ENCODE measurements at places on chromosomes 12 and 14. TPM values are rescaled to one million over a fixed set of nuclear protein-coding genes. Genes with fewer than 3 reads are reported as not detected.
A peak's percentile ranks its signal among the peaks of the same experiment; 100 is the strongest.

GRCh38 chr12:47819138-47819895 is 386 bp downstream of the HDAC7 start:
- DNase-seq, result peak; percentile 83

DNA sequence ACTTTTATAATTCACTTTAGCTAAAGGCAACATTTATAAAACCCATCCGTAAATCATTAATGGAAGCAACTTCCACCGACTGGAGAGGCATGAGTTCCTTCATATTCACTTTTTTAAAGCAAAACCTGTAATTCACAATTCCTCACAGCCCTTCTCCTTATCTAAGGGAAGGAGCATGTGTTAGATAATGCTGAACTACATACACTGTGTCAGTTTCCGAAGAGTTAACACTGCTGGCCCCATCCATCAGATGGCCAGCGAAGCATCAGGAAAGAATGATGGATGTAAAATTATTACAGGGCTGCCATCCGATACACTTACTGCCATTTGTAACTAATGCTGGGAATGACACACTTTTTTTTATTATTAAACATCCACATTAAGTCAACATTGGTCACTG is 392.8 kb downstream of the SOX5 start:
- no peak for DNase-seq

GRCh38 chr14:91331721-91332120 is 85.9 kb downstream of the CCDC88C start:
- DNase-seq, result no peak

DNA sequence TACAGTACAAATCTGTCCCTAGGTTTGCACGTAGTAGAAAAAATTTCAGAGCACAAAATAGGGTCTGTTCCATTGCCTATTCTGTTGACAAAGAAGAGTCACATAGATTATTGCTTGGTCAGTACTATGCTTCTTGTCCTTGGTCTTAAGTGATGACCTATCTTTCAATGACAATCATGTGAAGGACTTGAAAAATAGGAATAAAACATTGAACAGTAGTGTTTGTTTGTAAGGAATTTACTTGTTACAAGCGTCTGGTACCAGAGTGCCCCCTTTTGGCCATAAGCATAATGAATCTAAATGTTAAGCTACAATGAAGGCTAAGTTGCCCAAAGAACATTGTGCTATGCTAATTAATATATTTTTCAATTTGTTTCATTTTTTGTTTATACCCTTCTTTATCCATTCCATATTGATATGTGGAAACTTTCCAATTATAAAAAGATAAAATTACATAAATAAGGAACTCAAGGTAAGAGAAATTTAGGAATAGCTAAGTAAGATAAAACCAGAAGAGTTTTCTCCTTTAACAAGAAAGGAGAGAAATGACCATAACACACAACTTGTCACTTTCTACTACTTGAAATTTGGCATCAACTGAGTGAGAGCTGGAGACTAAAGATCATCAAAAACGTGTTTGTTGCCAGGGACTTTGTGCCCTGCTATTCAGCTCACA is 204.7 kb downstream of the EPS8 start:
- no peak for DNase-seq

GRCh38 chr14:64082837-64083236 is 211.3 kb downstream of the ESR2 start:
- no peak for DNase-seq

DNA sequence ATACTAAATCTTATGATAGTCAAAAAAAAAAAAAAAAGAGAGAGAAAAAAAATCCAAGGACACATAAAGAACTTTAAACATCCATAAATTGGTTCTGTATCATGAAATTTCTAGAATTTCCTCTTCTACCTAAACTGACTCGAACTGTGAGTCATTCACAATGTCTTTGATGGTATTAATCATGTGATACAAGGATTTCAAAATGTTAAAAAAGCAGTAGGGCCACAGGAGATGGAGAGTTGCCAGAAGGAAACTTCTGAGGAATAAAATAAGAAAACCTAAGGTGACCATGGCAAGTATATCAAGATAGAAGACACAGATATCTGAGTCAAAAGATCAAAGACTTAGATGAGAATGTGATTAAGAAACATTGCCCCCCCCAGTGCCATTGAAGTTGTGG is 1320.9 kb upstream of the FLRT2 start:
- DNase-seq, result no peak

GRCh38 chr12:3342051-3342450 is 149.0 kb upstream of the PRMT8 start:
- DNase-seq, result no peak

DNA sequence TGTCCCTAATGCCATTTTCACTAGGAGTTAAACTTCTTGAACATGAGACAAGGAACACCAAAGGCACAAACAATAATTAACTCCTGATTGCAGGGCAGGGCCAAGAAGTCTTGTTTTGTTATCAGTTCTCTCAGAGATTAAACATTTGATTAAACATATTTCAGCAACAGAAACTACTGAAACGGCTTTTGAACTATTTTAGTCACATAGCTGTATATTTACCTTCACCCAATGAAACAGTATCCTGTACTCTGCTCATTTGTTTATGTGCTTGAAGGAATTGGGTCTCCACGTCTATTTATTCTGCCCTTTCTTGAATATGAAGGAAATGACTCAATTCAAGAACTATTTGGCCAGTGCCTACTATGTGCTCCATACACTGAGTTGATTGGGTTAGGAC is 51.3 kb upstream of the PTCSC3 start:
- no peak for DNase-seq

- peak; percentile 95 for DNase-seq
Measured at GRCh38 chr12:124625867-124626675, 58.7 kb upstream of the NCOR2 start.

GRCh38 chr14:52175982-52176502 is 91.5 kb upstream of the PTGDR start:
- no peak for DNase-seq

DNA sequence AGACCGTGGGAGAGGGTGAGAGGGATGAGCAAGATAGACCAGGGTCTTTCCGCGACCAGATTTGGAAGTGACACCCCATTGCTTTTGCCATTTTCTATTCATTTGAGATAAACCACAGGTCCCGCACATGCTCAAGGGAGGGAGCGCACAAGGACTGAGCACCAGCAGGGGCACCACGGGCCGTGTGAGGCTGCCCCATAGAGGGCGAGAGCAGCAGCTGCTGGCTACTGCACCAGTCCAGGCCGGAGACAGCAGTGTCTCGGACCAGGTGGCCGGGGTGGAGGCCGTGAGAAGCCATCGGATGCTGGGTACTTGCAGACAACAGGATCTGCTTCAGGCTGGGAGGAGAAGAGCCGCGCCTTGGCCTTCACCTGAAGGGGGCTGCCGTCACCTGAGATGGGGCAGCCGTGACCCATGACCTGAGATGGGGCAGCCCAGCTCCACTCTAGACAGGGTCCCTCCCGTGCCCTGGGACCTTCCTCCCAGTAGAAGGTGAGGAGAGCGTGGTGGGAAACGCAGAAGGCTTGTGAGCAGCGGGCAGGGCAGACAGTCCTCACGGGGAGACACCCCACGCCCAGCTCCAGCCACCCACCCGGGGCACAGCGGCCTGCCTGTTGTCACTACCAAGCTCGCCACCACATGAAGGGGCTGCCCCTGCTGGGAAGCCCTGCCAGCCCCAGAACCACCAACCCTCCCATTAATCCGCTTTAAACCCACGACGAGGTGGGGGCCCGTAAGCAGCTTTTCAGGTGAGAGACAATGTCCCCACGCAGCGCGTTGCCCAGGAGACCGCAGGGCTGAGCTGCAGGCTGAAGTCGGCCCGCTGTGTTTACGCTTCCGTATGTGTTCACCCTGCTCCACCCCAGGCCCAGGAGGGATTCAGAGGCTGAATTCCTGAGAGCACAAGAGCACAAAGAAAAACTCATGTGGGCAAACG is 61.7 kb upstream of the FBRSL1 start:
- DNase-seq, result no peak

DNA sequence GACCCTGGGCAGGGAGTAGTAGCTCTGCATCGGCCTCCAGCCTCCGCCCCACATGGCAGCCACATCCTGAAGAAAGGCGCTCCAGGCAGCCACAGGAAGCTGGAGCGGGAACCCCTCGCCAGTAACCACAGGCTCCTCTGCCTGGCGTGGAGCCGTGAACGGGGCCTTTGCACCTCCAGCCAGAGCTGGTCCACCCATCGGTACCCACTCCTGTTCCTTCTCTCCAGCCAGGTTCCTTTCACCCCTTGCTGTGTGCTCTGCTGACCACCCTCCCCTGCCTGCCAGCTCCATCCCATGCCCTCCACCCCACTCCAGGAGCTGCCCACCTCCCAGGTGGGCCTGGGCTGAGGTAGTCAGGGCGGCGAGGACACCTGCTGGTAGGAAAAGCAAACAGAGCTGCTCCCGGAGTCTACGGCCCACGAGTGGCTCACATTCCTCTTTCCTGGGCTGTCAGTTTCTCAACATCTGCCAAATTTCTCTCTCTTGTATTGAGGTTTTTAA is 2.7 kb downstream of the TGFB3 start:
- peak; percentile 50 for DNase-seq

GRCh38 chr12:6827437-6827911 is 733 bp upstream of the P3H3 start:
- peak; percentile 95 for DNase-seq

GRCh38 chr12:116636608-116637519 is 77.7 kb downstream of the MAP1LC3B2 start:
- DNase-seq, result no peak

- DNase-seq, result no peak
Measured at GRCh38 chr14:52000019-52000582, 10.8 kb downstream of the RTRAF start.

- DNase-seq, result no peak
Measured at GRCh38 chr12:50017641-50018040, 7.7 kb downstream of the RACGAP1 start.

GRCh38 chr14:100822013-100822412 is 3.9 kb upstream of the MEG3 start:
- no peak for DNase-seq

DNA sequence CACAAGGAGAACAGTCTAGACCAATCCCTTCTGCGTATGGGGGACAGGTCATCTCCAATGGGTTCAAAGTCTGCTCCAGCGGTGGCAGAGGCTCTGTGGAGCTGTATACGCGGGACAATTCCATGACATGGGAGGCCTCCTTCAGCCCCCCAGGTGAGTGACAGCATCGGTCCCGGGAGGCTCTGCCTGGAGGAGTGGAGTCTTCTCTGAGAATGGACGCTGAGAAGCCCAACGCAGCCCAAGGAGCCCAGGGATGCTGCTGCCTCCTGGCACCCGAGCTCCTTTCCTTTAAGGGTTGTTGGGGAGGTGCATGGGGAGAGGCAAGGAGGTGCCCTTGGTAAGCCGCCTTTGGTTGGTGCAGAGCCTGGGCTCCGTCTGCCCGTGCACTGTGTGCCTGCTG is 28.2 kb downstream of the ADGRD1 start:
- peak; percentile 27 for DNase-seq

DNA sequence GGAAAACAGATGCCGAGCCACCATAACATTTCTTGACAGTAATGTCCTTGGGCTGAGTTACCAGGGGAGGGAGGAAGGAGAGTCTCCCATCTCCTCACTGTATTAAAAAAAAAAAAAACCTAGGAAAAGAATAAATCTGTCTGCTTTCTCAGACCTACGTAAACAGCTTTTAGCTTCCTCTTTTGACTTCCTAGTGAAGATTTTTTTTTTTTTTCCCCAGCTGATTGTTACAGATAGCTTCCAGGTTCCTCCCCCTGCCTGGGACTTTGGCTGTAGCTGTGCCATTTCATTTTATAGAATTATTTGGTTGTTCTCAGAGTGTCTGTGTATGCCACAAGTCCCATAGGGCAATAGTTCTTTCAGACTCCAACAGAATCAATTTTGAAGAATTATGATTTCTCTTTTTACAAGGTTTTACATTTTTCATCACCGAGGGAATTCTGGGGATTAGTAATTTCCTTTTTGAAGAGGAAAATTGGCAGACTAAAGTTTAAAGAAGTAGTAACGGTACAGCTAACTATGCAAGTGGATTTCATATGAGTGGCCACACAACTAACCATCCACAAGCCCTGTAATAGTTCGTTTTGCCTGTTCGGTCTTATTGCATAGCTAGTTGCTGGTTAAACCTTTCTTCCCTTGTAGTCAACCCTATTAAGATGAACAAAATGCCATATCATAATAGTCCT is 23.1 kb upstream of the GNS start:
- DNase-seq, result no peak

DNA sequence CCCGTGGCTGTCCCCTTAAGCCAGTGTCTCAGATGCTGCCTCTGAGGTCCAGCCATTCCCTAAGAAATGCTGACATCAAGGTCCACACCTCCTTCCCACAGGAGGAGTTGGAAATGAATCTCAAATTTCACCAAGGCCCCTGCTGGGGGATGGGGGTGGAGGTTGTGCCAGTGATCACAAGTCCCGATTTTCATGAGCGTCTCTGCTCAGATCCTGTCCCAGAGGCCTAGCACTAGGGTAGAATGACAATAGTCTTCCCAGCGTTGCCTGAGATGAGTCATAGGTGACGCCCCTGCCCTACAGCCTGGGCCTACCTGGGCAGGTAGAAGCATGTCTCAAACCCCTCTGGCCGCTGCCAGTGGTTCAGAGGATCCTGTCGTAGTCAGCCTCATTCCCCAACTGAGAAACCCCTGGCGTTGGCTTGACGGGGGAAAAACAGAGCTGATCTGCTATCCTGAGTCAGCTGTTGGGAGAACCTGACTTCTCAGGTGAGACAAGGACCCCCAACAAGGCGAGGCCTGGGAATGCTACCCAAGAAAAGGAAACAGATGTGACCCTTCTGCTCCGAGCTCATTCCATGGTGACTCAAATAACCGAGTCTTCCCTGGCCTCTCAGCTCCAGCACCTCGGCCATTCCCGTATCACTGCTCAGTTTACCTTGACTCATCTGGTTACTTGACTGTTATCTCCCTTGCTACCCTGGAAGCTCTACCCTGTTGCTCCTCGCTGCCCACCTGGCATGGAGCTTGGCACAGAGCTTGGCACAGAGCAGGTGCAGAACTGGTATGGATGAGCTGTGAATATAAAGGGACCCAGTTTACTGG is 21.8 kb upstream of the SPPL3 start:
- no peak for DNase-seq

DNA sequence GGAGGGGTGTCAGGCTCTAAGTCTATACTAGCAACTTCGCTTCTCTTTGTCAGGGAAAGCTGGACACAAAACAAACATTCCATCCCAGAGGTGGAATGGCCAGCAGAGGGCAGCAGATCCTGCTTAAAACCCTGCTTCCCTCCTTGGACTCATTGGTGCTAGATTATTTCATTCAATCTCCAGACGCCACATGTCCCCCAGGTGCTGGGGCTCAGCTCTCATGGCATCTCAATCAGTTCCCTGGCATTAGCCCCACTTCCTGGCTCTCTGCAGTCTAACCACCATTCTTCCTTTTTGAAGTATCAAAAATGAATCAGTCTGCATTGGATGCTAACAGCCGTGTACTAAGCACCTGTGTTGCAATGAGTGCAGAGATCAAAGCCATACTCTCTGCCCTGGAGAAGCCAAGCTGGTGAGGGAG is 8.1 kb upstream of the PPP1R1A start:
- peak; percentile 83 for DNase-seq

The GAPDH gene
- 4,871 TPM for polyA plus RNA-seq

The NID2 gene
- 7.1 TPM for polyA plus RNA-seq

The SAMD15 gene
- 1.8 TPM for polyA plus RNA-seq

The TAS2R43 gene
- not detected for polyA plus RNA-seq

The NEDD8 gene
- polyA plus RNA-seq, result 439 TPM

The MIPOL1 gene
- 4.4 TPM for polyA plus RNA-seq

The NEMF gene
- 26.1 TPM for polyA plus RNA-seq

The ANKRD33 gene
- polyA plus RNA-seq, result not detected

The LHX5 gene
- not detected for polyA plus RNA-seq

The GPRC5D gene
- not detected for polyA plus RNA-seq

The CMKLR1 gene
- 6.1 TPM for polyA plus RNA-seq

Data from kidney (tissue), 22 donors.